ENCODE measurements at places on chromosomes 16 and 17.

DNA sequence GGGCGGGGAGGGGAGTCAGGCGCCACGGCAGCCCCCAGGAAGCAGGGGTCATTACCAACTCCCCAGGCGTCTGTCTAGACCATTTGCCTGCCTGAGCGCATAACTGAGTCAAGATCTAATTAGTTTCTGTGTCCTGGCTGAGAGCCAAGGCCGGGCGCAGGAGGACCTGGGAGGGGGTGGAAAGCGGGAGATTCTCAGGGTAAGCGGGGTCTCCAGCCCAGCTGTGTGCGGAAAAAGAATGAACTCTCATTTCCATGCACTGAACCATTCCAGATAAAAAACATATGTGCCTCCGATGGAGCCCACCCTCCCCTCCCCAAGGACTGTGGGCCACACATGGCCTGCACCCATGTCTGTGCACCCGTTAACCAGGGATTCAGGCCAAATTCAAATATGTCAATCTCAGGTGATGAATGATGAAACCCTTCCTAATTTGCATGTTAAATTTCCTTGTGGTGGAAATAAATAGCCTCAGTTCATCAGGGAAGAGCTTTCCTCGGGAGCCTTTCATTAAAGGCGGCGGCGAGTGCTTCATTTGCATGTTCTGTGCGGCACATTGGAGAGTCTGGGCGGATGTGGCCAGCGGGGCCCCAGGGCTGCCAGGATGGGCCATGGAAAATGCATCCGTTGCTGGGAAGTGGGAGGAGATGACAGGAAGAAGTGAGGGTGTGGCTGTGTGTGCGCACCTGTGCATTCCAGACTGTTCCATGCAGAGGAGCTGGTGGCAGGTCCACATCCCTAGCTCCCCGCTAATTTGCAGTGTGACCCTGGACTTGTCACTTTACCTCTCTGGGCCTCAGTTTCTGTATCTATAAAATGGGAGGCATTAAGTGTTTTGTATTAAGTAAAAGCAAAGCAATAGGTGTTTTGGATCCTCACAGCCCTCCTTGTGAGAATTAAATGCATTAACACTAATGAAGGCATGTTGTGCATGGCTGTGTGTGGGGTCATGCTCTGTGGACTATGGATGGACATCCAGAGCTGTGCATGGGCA is 151.1 kb downstream of the SDK2 start:
- DNase-seq, result no peak
- H3K27me3 ChIP-seq, result peaks cover 2% of the 10 kb centered on the region
- no peaks in the 10 kb centered on the region for H3K36me3 ChIP-seq
- no peak overlapping the region for H3K4me3 ChIP-seq

DNA sequence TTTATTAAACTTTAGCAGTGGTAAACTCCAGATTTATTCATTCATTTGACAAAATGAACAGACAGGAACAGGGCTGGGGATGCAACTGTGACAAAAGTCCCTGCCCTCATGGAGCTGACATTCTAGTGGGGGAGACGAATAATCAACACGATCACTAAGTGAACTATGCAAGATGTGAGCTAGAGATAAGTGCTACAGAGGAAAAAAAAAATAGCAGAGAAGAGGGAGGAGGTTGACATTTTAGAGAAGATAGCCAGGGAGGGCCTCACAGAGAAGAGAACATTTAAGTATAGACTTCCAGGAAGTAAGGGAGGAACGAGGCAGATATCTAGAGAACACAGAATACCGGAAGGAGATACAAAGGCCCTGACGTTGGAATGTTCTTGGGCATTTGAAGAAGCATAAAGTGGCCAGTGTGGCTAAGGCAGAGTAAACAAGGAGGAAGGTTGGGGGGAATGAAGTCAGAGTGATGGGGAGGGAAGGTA is 17.9 kb upstream of the AP1G1 start:
- no peak overlapping the region for H3K27ac ChIP-seq
- no peak for DNase-seq
- H3K4me3 ChIP-seq, result no peak overlapping the region
- no peaks in the 10 kb centered on the region for H3K27me3 ChIP-seq
- peaks cover 16% of the 10 kb centered on the region for H3K36me3 ChIP-seq

DNA sequence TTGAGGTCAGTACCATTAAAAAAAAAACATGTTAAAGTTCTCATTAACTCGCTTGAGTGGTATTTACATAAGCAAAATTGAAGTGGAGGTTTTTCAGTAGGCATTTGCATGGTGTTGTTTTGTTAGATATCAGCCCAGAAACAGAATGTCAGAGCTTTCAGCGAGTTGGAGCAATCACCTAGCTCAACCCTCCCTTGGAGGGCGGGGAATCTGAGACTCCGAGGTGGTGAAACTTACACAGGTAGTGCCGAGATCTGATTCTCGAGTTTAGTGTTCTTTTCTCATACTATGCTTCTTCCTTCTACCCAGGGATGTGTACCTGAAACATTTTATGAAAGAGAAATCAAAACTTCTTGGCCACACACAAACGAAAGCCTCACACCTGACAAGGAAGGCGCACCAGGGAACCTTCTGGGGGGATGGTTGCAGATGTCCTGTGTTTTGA is 6.6 kb downstream of the SEC14L1 start:
- no peak for DNase-seq
- H3K27me3 ChIP-seq, result peaks cover 6% of the 10 kb centered on the region
- peaks cover 19% of the 10 kb centered on the region for H3K36me3 ChIP-seq
- peak overlapping the region; percentile 24 for H3K4me3 ChIP-seq
- peaks cover 54% of the 10 kb centered on the region for H3K4me1 ChIP-seq
- peak overlapping the region; percentile 93 for H3K27ac ChIP-seq

GRCh38 chr17:4083187-4083586 is 59.6 kb downstream of the ZZEF1 start:
- peaks cover 68% of the 10 kb centered on the region for H3K36me3 ChIP-seq

Measured in immature natural killer cell (primary cell).